Non-pigmented ciliary epithelial cell (primary cell): ENCODE measurements at places on chromosomes 3 and 15.

GRCh38 chr3:37509069-37509468 lies 334.7 kb upstream of the LRRFIP2 start:
- no peak for DNase-seq

DNA sequence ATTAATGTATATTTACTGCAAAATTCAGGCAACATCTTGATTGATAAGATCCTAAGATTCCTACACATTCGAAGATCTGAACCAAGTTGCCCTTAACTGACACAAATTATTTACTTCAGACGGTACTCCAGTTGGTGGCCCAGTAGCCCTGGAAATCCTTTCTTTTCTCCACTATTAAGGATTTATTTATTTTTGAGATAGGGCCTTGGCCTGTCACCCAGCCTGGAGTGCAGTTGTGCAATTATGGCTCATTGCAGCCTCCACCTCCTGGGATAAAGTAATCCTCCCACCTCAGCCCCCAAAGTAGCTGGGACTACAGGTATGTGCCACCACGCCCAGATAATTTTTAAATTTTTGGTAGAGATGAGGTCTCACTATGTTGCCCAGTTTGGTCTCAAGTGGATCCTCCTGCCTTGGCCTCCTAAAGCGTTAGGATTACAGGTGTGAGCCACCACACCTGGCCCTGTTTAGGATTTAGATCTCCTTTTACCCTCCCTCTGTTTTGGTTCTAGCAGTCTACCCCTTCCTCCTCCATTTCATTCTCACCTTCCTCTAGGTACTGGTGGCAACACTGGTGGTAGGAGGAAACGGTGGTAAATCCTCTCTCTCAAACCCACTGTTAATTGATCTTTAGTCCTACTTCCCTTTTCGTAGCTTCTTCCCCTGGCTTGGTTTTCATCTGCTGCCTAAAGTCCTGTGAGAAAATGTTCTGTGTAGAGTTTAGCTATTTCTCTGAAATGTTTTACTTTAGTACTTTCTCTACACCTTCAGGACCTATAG lies 12.7 kb upstream of the ZNF609 start:
- DNase-seq, result no peak

DNA sequence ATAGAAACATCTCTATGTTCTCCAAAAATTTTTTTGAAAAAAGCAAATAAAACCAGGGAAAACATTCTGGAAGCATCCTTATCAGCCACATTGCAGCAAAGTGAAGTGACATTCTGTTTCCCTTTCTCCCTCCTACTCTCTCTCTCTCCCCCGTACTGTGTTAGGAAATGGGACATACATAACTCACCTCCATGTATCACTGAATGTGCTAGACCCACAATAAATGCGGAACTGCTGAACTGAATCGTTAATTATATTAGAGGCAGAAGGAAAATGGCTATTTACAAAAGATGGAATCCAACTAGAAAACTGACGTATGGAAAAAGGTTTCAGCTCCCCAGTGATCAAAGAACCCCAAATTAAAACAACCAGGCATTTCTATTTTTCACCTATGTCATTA lies 129.8 kb downstream of the MINAR1 start:
- no peak for DNase-seq

- no peak for DNase-seq
Measured at GRCh38 chr15:65420975-65421359, 1.8 kb downstream of the IGDCC4 start.

DNA sequence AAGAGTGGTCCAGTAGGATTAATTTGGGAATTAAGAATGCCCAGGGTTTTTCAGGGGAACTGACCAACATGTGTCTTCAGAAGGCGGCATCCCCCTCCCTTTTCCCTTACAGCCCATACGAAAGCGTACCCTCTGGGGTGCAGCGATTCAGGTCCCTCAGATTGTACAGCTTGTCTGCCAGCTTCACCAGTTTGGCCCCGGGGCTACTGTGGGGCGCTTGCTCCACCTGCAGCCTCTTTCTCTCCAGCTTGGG lies 848 bp downstream of the HDDC3 start:
- DNase-seq, result no peak

GRCh38 chr3:98109807-98110549 lies 20.5 kb upstream of the OR5H1 start:
- DNase-seq, result no peak

- no peak for DNase-seq
Measured at GRCh38 chr15:39609166-39609916, 28.5 kb downstream of the THBS1 start.

- DNase-seq, result no peak
Measured at GRCh38 chr3:126033765-126034164, 50.2 kb downstream of the SLC41A3 start.

GRCh38 chr15:99719096-99719541 lies 14.1 kb downstream of the LYSMD4 start:
- DNase-seq, result peak; percentile 87

GRCh38 chr3:154794814-154795445 lies 285.2 kb upstream of the MME start:
- DNase-seq, result no peak

DNA sequence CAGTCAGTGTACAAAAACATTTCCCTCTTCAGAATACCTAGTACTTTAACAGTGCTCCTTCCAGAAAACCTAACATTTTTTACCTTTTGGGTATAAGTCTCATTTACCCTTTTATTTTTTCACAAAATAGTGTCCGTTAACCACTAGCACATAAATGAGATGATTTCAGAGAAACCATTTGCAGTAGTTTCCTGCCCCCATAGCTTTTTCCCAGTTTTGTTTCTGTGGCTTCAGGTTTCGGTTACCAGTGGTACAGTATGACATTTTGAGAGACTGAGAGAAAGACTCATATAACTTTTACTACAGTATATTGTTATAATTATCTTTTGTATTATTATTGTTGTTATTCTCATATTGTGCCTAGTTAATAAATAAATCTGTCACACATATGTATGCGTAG lies 6.2 kb upstream of the RBMS3 start:
- DNase-seq, result no peak

GRCh38 chr3:151428386-151428785 lies 32.5 kb downstream of the IGSF10 start:
- DNase-seq, result no peak

DNA sequence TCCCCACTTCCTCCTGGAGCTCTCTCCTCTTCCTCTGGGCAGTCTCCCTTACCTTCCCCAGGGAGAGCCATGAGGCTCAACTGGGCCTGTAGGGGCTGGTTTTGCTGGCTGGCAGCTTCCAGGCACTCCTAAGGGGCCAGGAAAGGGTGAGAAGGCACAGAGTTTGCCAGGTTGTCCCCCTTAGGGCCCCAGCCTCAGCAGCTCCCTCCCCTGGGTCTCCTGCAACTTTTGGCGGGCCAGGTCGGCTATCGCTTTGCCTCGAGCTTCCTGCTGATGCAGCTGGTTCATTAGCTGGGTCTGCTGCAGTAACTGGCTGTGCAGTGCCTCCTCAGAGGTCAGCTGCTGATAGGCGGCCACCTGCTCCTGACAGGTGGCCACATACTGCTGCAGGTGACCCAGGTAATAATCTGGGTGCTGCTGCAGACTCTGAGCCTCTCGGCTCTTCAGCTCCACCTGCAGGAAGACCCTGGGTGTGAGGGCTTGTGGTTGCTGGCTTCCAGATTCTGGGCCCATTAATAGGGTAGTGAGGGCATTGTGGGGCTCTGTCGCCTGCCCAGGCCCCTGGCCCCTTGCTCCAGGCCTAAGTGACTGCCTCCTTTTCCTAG lies 29.7 kb upstream of the OR4F6 start:
- no peak for DNase-seq

DNA sequence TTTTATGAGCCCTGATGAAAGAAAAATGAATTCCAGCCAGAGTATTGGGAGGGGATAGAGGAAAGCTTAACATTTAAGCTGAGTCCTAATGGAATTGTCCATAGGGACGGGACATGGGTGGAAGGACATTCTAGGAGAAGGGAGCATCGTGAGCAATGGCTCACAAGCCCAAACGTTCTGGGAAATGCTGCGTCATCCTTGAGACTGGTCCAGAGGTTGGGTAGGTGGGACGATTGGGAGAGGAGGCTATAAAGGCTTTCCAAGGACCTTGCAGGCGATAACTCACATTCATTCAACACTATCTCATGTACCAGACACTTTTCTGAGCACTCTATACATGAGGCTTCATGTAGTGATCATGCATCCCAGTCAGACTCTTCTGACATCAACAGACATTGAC lies 237.5 kb downstream of the THSD4 start:
- DNase-seq, result no peak

GRCh38 chr3:142356818-142357217 lies 91.0 kb downstream of the XRN1 start:
- no peak for DNase-seq

GRCh38 chr15:90161950-90162361 lies 39.2 kb upstream of the SEMA4B start:
- no peak for DNase-seq

DNA sequence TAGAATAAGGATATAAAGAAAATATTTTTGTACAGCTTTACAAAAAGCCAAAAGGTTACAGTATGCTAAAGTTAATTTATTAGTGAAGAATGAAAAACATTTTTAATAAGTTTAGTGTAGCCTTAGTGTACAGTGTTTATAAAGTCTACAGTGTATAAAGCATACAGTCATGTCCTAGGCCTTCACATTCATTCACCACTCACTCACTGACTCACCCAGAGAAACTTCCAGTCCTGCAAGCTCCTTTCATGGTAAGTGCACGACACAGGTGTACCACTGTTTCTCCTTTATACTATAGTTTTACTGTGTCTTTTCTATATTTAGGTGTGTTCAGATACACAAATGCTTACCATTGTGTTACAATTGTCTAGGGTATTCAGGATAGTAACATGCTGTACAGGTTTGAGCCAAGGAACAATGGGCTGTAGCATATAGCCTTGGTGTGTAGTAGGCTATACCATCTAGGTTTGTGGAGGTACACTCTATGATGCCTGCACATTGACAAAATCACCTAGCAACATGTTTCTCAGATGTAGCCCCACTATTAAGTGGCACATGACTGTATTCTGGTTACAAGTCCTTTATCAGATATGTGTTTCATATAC lies 197.1 kb upstream of the KBTBD8 start:
- no peak for DNase-seq

GRCh38 chr15:83310521-83311456 lies 26.3 kb upstream of the BNC1 start:
- no peak for DNase-seq

GRCh38 chr15:78672285-78673014 lies 31.4 kb upstream of the CHRNB4 start:
- no peak for DNase-seq

GRCh38 chr3:196666001-196666867 lies 26.7 kb downstream of the NRROS start:
- peak; percentile 23 for DNase-seq

- no peak for DNase-seq
Measured at GRCh38 chr15:68208636-68209240, 3.6 kb upstream of the CALML4 start.

GRCh38 chr3:17749281-17749680 lies 6.8 kb upstream of the TBC1D5 start:
- DNase-seq, result no peak

DNA sequence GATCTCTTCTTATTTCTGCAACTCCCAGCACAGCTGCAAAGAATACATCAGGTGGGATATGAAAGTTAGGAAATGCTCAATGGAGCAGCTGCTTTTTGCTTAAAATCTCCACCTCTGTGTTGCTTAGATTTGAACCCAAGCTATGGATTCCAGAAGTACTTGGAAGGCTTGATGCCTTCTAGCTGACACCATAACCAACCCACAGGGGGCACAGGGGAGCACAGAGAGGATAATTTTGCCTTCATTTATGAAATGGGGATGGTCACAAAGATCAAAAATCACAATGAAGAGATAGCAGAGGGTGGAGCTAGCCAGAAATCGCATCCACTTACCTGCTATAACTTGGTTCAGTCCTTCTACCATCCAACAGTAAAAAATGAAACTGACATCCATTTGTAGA lies 75.7 kb downstream of the DUT start:
- DNase-seq, result no peak

DNA sequence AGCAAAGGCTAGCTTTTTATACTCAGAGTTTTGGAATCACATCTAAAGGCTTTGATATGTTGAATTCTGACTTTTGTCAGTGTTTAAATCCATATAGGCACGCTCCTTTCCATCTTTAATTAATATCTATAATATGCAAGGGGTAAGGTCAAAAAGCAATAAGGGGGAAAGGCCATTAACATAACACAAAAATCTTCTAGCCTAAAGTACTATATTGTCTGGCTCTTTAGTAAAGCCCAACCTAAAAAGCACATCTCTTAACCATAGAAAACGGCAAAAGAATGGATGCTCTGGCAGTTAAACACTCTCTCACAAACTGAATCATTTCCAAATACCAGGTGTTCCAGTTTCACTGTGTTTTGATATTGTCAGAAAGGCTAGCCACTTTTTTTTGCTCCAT lies 76.4 kb downstream of the EFL1 start:
- no peak for DNase-seq

DNA sequence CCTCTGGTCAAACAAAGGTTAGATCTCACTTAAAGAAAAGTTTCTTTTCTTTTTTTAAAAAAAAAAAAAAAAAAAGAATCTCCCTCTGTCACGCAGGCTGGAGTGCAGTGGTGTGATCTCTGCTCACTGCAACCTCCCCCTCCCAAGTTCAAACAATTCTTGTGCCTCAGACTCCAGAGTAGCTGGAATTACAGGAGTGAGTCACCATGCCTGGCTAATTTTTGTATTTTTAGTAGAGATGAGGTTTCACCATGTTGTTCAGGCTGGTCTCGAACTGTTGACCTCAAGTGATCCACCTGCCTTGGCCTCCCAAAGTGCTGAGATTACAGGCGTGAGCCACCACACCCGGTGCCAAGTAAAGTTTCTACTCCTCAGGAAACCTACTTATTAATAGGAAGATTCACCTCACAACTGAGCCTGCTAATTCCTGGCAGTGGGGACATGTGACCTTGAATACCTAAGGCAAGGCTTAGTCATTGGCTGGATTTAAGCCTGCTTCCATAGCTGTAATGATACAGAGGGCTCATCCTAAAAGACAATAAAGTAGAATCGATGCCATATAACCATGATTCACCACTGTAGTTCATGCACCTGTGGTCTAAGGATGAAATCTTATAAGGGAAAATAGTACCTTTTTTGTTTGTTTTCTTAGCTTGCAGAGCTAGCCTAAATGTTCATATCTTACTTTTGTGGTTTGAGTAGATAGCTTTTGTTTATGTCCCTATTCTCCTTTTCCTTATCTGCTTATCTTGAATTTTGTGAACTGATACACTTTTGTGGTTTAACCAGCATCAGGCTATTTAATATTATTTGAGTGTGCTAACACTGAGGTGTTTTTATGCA lies 24.8 kb upstream of the RBMS3 start:
- no peak for DNase-seq

GRCh38 chr3:40751666-40752065 lies 226.9 kb downstream of the ZNF621 start:
- DNase-seq, result no peak

- no peak for DNase-seq
Measured at GRCh38 chr3:13231781-13232666, 158.8 kb upstream of the IQSEC1 start.

- no peak for DNase-seq
Measured at GRCh38 chr15:78432664-78433063, 5.4 kb upstream of the IREB2 start.

DNA sequence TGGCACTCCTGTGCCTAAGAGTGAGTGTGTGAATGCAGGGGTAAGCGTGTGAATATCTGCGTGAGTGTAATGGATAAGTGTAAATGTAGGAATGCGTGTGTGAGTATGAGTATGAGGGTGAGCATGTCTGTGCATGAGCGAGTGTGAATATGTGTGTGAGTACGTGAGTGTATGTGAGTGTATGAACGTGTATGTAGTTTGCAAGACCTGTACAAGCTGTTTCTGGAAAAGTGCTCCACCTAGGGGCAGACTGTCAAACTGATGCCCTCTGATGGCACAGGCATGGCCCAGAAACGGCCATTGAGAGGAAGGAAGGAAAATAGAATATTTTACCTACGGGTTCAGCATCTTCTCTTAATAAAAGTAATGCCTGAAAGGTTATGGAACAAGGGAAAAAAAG lies 24.4 kb upstream of the FRMD4B start:
- no peak for DNase-seq
